ENCODE measurements at places on chromosomes 12 and 14.
A peak's percentile ranks its signal among the peaks of the same experiment; 100 is the strongest.

DNA sequence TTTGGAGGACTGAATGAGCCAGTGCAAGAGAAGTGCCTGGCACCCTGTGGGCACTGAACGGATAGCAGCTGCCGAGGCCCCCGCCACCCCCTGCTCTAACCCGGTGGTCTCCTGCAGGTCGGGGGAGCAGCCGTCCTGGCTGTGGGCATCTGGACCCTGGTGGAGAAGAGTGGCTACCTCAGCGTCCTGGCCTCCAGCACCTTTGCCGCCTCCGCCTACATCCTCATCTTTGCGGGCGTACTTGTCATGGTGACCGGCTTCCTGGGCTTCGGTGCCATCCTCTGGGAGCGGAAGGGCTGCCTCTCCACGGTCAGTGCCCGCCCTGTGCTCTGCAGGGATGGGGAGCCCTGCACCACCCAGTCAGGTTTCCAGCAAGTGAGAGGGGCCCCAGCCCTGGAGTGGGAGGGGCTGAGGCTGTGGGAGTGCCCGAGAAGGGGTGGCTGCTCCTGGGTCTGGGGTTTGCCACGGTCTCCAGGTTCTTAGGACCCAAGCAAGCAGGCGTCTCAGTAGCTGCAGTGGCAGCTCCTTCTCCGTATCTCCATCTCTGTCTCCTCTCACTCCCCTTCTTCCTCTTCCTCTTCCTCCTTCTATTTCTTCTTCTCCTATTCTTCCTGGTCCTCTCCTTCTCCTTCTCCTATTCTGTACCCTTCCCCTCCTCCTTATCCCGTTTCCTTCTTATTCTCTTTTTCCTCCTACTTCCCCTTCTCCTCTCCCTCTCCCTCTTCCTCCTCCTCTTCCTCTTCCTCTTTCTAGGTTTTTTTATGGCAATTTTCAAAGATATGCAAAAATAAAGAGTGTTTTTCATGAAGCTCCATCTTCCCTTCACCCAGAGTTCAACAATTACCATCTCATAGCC lies 37.4 kb downstream of the TSPAN11 start:
- no peak for DNase-seq

GRCh38 chr12:121222847-121223246 lies 12.9 kb downstream of the P2RX4 start:
- no peak for DNase-seq

DNA sequence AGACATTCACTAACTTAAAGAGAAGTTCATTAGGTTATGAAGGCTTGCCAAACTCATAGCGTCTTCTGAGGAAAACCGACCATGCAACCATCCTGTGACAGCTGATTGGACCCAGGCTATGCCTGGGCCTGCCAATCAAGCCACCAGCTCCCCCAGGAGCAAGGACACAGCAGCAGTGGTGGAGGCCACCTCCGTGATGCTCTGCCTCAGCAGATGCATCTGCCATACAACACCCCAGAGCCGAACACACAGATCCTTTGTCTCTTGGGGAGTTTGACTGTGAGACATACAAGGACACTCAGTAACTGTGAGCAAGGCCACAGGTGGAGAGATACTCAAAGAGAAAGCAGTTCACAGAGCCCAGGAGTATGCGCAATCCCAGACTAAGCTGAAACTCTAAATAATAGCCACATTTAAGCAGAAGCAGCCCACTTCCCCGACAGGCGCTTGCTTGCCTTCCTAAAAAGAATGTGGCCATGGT lies 10.0 kb upstream of the CNIH1 start:
- DNase-seq, result no peak

DNA sequence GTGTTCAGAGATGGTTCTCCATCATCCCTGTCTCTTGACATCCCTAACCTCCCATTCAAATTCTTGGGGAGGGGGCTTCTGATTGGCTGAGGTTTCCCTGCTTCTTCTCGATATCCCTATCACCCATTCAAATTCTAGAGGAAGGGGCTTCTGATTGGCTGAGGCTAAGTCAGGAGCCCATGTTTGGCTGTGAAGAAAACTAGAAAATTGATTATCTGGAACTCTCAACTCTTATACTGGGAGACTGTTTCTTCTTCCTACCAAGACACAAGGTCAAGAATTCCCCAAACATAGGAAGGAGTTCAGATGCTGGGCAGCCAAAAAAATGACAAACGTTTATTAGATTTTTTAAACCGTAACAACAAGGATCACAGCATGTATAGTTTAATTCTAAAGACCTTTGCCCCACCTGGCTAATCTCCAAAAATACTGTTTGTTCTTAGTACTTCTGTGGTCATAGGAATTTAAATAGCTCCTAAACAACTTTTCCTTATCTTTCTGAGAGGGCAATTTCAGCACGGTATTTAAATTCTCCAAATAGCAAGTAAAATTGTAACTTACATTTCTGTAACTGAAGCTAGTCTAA lies 26.4 kb downstream of the SPIC start:
- no peak for DNase-seq

DNA sequence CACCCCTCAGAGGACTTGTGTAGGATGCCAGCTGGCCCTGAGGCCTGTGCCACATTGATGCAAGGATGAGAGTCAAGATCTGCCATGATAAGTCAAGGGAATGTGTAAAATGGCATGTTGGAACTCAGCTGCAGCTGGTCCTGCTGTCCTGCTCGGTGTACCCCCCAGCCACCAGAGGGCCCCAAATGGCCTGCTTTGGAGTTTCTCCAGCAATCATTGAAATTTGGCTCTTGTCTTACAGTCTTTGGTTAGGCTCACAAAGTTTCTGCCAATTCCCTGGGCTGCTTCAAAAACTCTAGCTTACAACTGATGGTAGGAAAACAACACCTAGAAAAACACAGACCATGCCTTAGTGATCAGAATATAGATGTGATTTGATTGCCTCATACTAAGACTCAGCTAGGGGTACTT lies 76.8 kb downstream of the HSD17B6 start:
- peak; percentile 87 for DNase-seq

DNA sequence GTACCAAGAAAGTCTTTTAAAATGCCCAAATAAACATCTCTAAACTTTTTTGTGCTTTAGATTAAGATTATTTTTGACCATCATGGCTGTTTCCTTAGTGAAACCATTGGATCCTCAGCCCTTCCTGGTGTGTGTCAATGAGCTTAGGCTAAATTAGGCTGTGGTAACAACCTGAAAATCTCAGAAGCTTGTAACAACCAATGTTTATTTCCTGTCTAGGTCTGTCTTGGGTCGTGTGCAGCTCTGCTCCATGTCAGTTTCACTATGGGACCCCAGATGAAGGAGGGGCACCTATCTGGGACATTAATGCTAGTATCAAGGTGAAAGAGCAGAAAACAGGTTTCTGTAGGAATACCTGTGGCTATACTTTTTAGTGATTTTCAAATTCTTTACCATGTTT lies 49.9 kb downstream of the KCNMB4 start:
- no peak for DNase-seq

- no peak for DNase-seq
Measured at GRCh38 chr12:62396750-62397149, 69.9 kb upstream of the MON2 start.

GRCh38 chr12:92513231-92513730 lies 189.5 kb upstream of the PLEKHG7 start:
- DNase-seq, result no peak

- DNase-seq, result no peak
Measured at GRCh38 chr14:54936816-54937215, 34.2 kb upstream of the GCH1 start.

- no peak for DNase-seq
Measured at GRCh38 chr12:117328556-117329100, 32.8 kb downstream of the NOS1 start.

GRCh38 chr12:42056130-42056529 lies 88.5 kb downstream of the GXYLT1 start:
- DNase-seq, result peak; percentile 86

- no peak for DNase-seq
Measured at GRCh38 chr14:50795909-50796308, 35.1 kb downstream of the NIN start.

DNA sequence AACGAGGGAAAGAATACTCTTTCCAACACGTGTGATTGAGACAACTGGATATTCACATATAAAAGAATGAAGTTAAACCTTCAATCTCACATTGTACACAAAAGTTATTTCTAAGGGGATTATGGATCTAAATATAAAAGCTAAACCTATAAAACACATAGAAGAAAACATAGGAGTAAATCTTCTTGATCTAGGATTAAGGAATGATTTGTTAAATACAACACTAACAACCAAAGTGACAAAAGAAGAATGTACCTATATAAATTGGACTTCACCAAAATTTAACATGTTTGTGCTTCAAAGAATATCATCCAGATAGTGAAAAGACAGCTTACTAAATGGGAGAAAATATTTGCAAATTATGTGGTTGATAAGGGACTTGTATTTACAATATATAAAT lies 36.9 kb upstream of the DLGAP5 start:
- DNase-seq, result no peak
